ENCODE measurements at places on chromosomes 6 and 20. TPM values are rescaled to one million over a fixed set of nuclear protein-coding genes. Genes with fewer than 3 reads are reported as not detected.

GRCh38 chr6:129679758-129680157, 30.2 kb downstream of the ARHGAP18 start:
- no peaks in the 10 kb centered on the region for H3K27me3 ChIP-seq
- no peak overlapping the region for H3K27ac ChIP-seq
- peaks cover 8% of the 10 kb centered on the region for H3K36me3 ChIP-seq

DNA sequence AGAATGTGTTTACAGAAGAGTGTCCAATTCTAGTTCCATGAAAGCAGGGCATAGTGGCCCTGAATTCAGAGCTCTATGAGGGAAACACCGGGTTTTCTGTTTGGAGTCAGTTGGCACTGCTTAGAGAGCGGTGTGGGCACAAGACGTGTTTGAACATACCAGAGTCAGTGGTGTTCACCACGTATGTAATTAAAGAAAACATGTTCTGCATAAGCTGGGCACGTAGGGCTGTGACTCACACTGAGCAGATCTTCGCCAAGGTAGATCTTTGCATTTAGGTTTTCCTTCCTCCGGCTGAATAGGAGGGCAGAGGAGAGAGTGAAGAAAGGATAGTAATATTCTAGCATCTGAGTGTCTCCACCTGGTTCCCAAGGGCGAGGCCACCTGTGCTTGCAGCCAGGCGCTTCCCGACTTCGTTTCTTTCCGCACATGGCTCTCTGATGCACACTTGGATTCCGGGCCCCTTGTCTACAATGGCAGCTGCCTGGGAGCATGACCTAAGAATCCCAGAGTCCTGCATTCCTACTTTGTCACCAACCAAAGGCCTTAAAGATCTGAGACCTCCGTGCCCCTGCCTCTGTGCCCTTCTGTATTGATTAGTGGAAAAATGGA, 136.2 kb downstream of the ERMARD start:
- DNase-seq, result no peak
- no peak overlapping the region for H3K27ac ChIP-seq
- no peak overlapping the region for H3K4me3 ChIP-seq
- no peaks in the 10 kb centered on the region for H3K4me1 ChIP-seq
- H3K27me3 ChIP-seq, result peaks cover 4% of the 10 kb centered on the region
- H3K36me3 ChIP-seq, result no peaks in the 10 kb centered on the region

DNA sequence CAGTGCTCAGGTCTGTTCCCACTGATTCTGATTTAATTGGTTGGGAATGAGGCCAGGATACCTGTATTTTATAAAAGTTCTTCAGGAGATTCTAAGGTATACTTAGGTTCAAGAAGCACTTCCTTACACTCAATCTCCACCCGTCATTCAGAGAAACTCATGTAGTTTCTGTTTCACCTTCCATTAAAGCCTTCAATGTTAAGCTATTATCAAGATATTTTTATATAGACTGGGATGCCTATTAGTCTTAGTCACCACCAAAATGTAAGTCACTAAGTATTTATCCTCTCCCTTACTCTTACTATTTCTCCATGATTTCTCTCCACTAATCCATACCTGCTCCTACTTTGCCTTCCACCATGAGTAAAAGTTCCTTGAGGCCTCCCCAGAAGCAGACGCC, 38.1 kb upstream of the GCLC start:
- H3K4me1 ChIP-seq, result no peaks in the 10 kb centered on the region
- no peaks in the 10 kb centered on the region for H3K27me3 ChIP-seq
- no peak for DNase-seq
- H3K4me3 ChIP-seq, result no peak overlapping the region
- H3K27ac ChIP-seq, result no peak overlapping the region

NMBR gene
- total RNA-seq, result not detected

Measured in activated CD4-positive, alpha-beta T cell treated with anti-CD3 and anti-CD28 coated beads, Interleukin-2, amount 10 ng/mL, durations not matched to agents 24 days and 14 days (primary cell).